ENCODE measurements at places on chromosomes 5 and 9.
A peak's percentile ranks its signal among the peaks of the same experiment; 100 is the strongest.

- no peak for DNase-seq
Measured at GRCh38 chr9:129774791-129775447, 22.1 kb upstream of the PTGES start.

- DNase-seq, result no peak
Measured at GRCh38 chr5:57844410-57844809, 361.8 kb upstream of the ACTBL2 start.

DNA sequence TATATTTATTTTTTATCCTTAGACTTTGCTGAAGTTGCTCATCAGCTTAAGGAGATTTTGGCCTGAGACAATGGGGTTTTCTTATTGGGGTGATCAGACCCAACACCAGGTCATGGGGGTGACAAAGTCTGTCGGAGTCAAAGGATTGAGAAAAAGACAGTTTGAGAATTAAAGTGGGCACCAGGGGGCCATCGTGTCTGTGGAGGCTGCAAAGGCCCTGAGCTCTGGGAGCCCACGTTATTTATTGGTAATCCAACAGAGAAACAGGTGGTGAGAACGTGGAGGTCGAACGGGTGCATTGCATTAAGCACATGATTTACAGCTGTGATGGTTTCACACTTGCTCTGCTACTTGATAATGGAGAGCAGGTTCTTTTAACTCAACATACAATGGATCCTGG is 102.5 kb upstream of the CDH10 start:
- DNase-seq, result no peak

DNA sequence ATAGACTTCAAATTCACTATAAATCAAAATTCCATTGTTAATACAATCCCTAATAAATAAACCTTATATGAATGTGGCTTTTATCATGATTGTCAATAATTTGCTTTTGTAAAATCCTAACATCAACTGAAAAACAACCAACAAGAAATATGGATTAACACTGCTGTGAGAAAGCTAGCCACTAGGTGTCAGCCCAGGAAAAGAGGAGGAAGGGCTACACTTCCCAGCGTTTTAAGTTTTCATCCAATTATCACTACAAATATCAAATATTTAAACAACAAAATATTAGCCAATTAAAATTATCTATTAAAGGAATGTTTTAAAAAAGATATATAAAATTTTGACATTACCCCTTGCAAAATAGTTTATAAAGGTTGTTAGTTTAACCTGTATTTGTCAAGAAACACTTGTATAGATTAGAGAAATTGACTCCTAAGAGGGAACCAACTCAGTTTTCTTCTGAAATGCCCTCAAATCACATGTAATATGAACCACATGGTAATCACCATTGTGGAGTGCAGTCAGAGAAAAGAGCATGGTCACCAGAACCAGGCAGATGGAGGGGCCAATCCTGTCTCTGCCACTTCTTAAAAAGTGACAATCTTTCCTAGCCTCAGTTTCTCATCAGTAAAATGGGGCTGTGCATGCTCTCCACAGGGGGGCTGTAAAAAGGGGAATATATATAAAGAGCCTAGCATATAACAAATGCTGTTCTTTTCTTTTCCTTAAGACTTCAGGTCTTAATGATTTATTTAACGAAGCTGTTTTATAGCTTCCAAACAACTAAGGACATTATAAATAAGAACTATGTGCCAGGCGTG is 188.2 kb downstream of the CRB2 start:
- DNase-seq, result no peak

- no peak for DNase-seq
Measured at GRCh38 chr5:42974536-42974935, 65.6 kb downstream of the ANXA2R start.

DNA sequence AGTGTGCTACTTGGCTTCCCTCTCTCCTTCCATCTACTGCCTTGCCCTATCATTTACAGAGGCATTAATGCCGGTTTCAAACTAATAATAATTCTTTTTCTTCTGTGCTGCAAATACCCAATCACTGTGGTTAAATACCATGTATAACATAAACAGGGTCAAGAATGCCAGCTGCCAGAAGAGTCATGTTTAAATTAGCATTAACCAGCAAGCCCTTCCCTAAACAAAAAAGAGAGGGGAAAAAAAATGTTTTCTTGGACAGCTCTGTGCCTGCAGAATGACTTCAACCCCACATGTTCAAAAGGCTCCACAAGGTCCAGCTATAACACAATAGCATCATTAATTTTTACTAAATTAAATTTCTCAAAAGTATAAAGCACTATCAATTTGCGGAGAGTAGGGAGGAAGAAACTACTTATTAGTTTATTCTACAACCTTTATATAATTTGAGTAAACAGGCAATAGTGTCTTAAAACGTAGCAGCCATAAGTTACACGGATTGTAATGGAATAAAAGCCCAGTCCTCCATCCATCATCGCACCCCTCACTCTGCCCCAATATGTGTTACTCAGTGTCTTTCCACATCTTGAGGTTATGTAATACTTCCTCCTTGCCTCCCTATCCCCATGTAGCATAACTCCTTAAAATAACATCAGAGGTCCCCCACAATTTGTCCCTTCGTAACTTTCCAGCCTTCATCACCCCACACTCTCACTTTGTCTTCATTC is 3.9 kb downstream of the LPAR1 start:
- DNase-seq, result no peak

DNA sequence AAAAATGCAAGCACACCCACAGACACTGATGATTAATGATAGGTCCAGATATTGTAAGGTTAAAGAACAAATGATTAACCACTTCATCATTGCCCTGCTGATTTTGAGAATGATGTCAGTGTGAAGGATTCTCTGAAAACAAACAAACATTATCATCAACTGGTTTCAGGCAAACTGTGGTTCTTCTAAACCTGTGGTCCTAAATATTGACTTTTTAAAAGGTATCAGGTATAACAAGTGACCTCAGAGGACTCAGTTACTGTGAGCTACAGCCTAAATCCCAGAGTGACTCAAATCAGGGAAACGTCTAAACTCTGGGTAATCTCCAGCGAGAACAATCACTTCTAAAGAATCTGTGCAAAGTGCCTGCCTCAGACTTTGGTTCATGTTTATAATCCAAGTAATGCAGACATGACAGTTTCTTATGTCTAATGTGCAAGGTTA is 172.3 kb upstream of the CDH6 start:
- no peak for DNase-seq

GRCh38 chr5:61301341-61302199 is 30.5 kb upstream of the ZSWIM6 start:
- peak; percentile 47 for DNase-seq

- no peak for DNase-seq
Measured at GRCh38 chr5:1561402-1561929, 37.7 kb upstream of the LPCAT1 start.

- no peak for DNase-seq
Measured at GRCh38 chr9:27565696-27566095, 7.6 kb downstream of the C9orf72 start.

- DNase-seq, result no peak
Measured at GRCh38 chr5:174119468-174119881, 74.0 kb downstream of the NSG2 start.

DNA sequence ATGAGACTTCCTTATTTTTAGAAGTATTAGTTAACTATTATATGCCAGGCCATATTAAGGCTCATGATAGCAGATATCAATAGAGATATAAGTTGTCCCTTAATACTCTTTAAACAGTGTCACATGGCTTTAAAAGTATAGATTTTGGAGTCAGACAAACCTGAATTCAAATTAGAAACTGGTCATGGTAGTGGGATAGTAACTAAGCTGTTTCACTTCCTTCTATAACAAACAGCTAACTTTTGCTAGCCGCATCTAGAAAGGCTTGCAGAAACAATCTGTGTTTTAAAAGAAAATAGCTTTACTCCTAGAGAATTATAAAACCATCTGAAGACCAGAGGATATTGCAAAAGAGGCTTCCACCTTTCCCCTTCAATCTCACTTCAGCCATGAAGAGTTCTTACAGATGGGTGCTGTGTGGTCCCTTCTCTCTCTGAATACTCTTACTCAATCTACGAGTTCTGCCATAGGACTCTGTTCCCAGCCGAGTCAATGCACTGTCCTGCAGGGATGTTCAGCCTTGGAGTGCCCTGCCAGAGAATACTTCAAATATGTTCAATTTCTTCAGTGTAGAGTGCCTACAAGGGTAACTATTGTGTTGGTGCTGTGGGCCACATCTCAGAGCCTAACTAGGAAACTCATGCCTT is 810.2 kb downstream of the EFNA5 start:
- no peak for DNase-seq

DNA sequence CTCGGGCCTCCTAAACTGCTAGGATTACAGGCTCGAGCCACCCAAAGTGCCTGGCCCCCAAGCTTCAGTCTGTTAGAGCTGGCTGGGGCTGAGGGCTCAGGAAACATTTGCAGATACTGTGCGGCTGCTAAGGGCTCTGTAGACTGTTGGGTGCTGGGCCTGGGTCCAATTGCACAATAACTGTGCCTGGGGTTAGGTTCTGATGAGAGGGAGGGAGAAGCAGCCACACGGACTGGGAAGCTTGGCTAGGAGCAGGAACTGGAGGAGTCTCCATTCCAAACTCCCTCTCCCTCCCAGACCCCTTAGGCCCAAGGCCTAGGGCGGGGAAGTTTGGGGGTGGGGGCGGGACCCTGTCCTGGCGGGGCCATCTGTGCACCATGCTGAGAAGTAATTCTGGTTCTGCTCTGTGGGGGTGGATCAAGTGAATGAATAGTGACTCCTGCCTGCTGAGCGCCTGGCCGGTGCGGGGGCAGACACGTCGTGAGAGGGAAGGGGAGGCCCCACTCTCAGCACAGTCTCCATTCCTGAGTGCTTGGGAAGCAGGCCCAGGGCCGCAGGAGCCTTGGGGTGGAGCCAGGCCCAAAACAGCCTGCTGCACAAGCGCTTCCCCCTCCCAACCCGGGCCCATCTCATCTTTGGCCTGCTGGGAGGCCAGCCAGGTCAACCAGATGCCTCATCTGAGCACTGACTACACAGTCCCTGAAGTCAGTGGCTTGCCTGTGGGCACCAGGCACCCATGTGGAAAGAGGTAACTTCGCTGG is 1.5 kb downstream of the ASS1 start:
- no peak for DNase-seq

DNA sequence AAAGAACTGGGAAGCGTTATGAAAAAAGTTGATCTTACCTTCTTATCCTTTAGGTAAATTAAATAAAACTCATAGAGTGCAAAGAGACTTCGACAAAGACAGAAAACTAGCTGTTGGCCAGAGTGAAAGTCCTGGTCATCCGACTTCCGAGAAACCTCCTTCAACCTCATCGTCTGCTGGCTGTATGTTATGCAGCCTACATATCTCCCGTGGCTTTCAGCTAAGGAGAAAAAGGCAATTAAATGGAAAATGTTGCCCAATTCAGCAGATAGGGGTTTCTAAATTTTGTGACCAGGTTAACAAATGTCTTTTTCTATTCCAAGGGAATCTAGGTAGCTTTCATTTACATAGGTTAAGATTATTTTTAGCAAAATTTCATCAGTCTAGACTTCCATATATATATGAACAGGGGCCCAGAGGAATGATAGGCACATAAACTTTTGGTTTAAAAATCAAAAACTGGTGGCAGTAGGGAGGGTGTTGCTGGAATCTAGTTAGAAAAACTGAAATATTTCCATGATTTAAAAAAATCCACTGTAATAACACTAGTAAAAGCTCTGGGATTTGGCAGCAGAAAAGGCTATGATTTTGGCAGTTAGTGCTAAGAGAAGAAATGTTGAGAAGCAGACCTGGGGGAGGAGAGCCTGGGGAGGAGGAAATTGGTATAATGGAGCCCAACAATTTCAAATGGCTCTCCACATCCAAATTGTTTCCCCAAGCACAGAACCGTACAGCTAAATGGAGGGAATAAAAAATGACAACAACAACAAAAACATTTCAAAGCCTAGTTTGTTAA is 32.1 kb downstream of the RAI14 start:
- no peak for DNase-seq

- no peak for DNase-seq
Measured at GRCh38 chr9:74245866-74246497, 251.2 kb upstream of the RORB start.

DNA sequence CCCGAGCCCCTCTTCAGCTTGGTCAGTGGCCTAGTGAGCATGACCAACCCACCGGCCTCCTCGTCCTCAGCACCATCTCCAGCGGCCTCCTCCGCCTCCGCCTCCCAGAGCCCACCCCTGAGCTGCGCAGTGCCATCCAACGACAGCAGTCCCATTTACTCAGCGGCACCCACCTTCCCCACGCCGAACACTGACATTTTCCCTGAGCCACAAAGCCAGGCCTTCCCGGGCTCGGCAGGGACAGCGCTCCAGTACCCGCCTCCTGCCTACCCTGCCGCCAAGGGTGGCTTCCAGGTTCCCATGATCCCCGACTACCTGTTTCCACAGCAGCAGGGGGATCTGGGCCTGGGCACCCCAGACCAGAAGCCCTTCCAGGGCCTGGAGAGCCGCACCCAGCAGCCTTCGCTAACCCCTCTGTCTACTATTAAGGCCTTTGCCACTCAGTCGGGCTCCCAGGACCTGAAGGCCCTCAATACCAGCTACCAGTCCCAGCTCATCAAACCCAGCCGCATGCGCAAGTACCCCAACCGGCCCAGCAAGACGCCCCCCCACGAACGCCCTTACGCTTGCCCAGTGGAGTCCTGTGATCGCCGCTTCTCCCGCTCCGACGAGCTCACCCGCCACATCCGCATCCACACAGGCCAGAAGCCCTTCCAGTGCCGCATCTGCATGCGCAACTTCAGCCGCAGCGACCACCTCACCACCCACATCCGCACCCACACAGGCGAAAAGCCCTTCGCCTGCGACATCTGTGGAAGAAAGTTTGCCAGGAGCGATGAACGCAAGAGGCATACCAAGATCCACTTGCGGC is 1.8 kb downstream of the EGR1 start:
- no peak for DNase-seq

GRCh38 chr5:143074414-143074996 is 304.3 kb downstream of the ARHGAP26 start:
- no peak for DNase-seq

DNA sequence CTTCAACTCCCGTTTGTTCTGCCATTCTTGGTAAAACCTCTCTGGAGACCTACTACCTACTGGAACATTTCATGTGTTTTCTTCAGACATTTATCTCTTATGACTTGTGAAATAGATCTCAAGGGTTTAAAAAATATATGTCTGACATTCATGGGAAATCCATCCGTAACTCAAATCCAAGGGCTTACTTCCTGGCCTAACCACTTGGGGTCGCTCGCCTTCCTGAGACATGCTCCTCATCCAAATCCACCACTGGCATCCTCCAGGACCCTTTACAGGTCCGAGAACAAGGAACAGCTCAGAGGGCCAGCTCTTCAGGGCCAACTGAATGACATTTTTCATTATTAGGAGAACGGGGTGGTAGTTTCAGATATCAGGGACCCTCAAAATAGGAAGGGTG is 235.1 kb upstream of the TUT7 start:
- DNase-seq, result no peak

- DNase-seq, result no peak
Measured at GRCh38 chr9:19163631-19164030, 36.3 kb upstream of the PLIN2 start.

DNA sequence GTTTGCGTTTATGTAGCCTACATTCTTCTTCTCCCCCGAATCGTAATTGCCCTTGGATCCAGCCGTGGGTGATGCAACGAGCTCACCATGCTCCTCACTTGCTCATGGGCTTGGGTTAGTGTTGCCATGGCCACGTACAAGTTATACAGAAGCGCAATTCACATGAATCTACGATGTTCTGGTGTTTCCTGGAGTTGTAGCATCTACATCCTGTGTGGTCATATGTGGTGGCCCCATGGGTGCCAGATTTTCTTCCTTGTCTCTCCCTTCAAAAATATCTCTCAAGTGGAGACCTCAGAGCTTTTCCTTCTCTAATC is 115.3 kb downstream of the TLE4 start:
- no peak for DNase-seq

GRCh38 chr9:694403-695154 is 146.9 kb upstream of the DMRT1 start:
- peak; percentile 52 for DNase-seq
